ENCODE measurements at places on chromosomes 3 and 15.
A peak's percentile ranks its signal among the peaks of the same experiment; 100 is the strongest.

GRCh38 chr3:59017617-59017984 is 32.2 kb downstream of the CFAP20DC start:
- DNase-seq, result no peak

DNA sequence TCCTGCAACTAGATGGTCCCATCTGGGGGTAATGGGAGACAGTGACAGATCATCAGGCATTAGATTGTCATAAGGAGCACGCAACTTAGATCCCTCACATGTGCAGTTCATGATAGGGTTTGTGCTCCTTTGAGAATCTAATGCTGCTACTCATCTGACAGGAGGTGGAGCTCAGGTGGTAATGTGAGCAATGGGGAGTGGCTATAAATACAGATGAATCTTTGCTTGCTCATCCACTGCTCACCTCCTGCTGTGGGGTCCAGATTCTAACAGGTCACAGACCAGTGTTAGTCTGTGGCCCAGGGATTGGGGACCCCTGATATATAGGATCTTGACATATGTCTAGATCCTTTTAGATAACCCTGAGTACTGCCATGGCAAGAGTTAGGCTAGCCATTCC is 52.7 kb downstream of the RASGRF1 start:
- no peak for DNase-seq

DNA sequence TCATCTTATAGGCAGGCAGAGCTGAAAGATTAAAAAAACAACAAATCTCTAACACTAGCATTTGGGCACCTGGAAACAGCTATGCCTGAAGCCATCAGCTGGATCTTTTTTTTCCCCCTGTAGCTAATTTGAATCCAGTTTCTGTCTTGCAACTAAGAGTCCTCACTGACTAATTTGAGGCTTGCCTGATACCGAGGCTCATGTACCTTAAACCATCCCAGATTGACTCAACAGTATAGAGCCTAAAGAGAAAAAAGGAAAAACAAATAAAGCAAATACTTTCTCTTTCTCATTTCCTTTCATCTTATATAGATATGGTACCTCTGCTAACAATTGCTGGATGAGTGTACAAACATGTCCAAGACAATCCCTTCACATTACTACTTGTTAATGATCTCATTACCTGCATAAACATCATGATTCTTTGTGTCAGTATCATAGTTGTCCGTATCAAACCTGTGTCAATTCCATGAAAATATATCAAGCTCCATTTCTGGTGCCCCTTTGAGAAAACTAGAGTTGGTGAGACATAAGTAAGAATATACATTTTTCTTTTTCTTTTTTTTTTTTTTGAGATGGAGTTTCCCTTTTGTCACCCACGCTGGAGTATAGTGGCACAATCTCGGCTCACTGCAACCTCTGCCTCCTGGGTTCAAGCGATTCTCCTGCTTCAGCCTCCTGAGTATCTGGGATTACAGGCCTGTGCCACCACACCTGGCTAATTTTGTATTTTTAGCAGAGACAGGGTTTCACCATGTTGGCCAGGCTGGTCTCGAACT is 43.1 kb downstream of the BHLHE40 start:
- no peak for DNase-seq

- DNase-seq, result no peak
These were observed 2.7 kb upstream of the ANKRD63 start for GRCh38 chr15:40285554-40286011.

DNA sequence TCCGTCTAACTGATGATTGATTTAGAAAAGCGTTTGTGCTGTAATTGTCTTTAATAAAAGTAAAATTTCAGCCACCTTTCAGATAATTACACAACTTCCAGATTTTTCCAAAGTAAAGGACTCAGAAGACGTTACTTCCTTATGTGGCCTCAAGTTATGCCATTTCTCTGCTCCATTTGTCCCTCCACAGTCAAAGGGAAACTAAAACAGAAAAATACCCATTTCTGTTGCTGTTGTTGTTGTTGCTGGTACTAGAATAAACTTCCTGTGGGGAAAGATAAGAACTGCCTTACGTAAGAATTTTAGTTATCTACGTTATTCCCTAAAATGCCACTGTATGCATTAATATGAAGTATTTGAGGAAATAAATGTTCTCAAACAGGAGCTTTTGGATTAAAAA is 153.9 kb downstream of the P3H2 start:
- no peak for DNase-seq

- DNase-seq, result no peak
These were observed 58.9 kb upstream of the GOLGA8J start for GRCh38 chr15:30023798-30024295.

DNA sequence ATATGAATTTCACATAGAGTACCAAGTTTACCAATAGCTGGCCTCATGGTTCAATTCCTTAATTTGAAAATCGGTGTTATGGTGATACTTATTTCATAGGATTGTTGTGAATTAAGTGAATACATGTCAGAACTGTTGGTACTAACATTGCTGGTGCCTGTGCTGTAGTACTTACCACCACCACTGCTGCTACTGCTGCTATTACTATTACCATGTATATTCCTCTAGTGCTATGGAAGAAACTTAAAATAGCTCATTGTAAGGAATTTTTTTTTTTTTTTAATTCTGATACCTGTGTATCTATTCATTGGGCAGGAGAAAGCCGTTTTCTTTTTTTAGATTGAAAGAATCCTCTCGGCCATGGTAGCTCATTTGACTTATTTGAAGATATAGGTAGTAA is 3.6 kb downstream of the FYTTD1 start:
- DNase-seq, result no peak

GRCh38 chr3:186241910-186242821 is 119.9 kb downstream of the DGKG start:
- DNase-seq, result peak; percentile 70

GRCh38 chr3:46546896-46547440 is 19.1 kb downstream of the LRRC2 start:
- DNase-seq, result no peak

GRCh38 chr15:94075349-94075748 is 156.0 kb upstream of the MCTP2 start:
- DNase-seq, result no peak

DNA sequence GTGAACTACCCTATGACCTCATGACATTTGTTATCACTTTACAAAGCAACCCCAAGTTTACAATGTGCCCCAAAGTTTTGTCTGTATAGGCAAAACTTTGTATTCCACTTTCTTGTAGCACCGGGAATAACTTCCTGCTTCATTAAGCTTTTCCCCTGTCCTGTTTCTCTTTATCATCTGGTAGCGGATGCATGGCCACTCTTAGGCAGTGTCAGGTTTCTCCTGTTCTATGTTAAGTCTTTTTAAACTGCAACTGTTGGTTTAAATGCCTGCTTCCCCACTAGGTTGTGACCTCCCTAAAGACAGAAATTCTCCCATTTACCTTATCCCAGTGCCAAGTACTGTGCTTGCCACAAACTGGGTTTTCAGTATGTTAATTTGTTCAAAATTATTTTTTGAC is 433.6 kb upstream of the DPH6 start:
- DNase-seq, result no peak

GRCh38 chr3:197205675-197206074 is 92.7 kb downstream of the DLG1 start:
- DNase-seq, result no peak

DNA sequence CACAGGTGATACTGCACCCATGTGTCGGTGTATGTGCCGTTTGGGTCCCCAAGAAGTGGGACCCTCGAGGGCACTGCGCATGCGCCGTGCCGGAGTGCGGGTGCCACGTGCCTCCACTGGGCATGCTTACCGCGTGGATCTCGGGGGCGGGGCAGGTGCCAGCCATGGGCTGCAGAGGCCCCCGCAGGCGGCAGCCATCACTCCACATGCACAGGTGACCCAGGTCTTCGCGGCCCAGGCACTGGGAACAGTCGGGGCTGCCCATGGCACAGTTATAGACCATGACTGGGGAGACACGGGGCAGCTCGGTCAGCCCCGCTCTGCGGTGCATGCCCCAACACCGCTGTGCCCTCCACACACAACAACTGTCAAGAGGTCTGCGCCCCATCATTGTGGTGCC is 31.2 kb downstream of the H1-8 start:
- DNase-seq, result no peak

GRCh38 chr15:101250341-101250831 is 1.5 kb downstream of the CHSY1 start:
- no peak for DNase-seq

DNA sequence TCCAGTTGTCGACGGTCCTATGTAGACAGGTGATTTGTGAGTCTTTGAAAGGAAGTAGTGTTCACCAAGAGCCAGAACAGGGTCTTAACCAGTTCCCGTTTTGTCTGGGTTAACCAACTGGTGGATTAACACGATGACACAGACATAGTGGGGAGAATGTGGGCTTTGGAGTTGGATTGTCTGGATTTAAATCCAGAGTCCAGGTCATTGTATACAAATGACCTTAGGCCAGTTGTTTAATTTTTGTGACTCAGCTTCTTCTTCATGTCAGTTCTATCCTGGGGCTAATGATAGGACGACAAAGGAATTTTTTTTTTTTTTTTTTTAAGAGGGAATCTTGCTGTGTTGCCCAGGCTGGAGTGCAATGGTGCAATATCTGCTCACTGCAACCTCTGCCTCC is 126.7 kb downstream of the LPP start:
- no peak for DNase-seq

GRCh38 chr3:60366486-60366885 is 884.8 kb downstream of the FHIT start:
- DNase-seq, result no peak

DNA sequence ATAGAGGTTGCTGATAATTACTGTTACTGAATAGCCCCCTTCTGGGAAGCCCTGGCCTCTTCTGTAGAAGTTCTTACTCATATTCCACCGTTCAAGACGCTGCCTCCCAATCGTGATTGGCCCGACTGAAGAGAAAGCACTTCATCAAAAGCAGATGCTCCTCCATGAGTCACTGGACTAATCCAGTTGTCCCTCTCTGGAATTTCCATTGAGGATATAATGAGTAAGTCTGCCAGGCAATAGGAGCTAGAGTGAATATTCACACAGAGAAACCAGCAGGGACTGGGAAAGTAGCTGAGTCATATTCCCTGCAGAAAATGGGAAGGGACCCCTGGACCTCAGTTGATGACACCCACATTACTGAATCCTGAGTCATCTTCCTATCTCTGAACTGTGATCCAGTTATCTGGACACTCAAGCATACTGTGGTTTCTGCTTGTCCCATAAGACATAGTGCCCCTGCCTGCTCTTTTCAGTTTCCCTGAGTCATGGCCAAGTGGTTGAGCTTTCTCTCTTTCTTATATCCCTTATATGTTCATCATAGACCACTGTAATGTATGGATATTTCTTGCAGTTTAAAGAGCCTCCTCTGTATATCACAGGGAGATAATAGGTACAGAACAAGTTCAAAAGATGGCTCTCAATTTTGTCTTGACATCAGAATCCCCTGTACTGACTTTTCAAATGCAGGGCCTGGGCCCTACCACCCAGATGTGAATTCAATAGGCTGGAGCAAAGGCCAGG is 151.2 kb upstream of the CDIN1 start:
- DNase-seq, result no peak

DNA sequence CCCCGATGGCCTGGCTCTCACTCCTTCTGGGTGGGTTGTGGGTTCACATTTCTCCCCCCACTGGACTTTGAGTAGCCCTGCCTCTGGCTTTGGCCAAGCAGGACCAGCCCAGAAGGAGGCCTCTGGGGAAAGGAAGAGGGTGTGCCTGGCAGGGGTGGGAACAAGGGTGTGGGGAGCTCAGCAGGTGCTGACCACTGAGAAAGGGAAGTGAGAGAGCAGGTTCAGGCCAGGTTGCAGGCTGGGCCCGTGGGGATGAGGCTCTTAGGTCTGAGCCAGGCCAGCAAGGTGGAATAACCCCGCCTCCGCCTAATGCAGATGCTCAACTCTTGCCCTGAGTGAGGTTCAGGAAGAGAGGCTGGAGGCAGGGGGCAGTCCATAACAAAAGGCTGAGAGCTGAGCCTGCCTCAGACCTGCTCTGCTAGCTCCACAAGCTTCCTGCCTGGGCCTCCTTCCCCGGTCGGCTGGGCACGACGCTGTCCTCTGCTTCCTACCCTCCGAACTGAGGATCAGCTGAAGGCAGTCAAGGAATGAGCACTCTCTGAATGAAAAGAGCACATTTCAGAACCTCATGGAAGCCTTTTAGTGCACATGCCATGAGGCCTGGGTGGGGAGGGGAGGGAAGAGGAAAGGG is 82.7 kb downstream of the TLE3 start:
- DNase-seq, result peak; percentile 39

GRCh38 chr3:153042088-153042487 is 119.9 kb upstream of the RAP2B start:
- no peak for DNase-seq

DNA sequence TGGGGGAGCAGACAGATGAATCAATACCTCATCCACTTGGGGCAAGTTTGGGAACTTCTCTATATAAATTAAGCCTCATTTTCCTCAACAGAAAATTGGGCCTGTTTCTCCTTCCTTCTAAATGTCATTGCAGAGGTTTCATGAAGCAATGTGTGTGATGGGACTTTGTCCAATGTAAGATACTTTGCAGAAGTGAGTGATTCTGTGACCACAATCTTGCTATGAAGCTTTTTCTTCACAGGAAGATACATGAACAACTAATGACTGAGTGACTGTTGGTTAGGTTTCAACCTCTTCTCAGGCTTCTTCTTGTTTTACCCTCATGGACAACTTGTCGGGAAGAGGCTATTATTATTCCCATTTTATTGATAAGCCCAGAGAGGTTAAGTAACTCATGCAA is 11.0 kb downstream of the TMEM45A start:
- DNase-seq, result no peak

- peak; percentile 8 for DNase-seq
These were observed 143.2 kb upstream of the UMPS start for GRCh38 chr3:124587053-124587408.

DNA sequence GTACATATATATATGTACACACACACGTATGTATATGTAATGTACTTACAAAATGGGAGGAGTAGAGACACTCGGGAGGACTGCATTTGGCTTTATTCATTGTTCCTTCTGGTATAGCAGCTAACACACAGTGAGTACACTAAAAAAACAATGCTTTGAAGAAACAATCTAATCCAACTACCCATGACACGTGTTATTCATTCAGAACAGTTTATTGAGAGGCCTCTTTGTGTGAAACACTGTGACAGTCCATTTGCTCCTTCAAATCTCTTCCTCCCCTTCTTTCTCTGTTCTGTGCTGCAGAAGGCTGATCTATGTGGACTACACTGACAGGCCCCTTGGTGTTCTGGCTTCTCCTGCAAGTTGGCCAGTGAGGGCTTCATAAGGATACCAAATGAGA is 1075.9 kb upstream of the CFAP20DC start:
- DNase-seq, result no peak

- DNase-seq, result no peak
These were observed 5.0 kb upstream of the UACA start for GRCh38 chr15:70768257-70768883.

- no peak for DNase-seq
These were observed 8.2 kb downstream of the SLC6A6 start for GRCh38 chr3:14410503-14411165.

DNA sequence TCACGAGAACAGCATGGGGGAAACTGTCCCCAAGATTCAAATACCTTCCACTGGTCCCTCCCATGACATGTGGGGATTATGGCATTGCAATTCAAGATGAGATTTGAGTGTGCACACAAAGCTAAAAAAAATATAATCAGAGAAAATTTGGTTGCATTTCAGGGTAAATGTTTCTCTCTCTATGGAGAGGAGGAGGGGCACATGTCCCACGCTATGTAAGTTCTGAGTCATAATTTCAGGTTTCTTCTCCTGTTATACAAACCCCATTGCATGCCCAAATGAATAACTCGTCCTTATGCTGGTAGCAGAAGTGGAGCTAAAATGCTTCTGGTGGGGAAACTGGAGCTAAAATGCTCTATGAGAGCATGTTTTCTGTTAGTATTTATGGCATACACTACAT is 209.7 kb upstream of the DCBLD2 start:
- DNase-seq, result no peak

- DNase-seq, result no peak
These were observed 102.2 kb downstream of the CD47 start for GRCh38 chr3:107988460-107989175.

GRCh38 chr3:48596157-48596556 is 1.0 kb upstream of the COL7A1 start:
- no peak for DNase-seq
